HCT116 (cell line): ENCODE measurements at places on chromosomes 7 and 10. TPM values are rescaled to one million over a fixed set of nuclear protein-coding genes. Genes with fewer than 3 reads are reported as not detected.

DNA sequence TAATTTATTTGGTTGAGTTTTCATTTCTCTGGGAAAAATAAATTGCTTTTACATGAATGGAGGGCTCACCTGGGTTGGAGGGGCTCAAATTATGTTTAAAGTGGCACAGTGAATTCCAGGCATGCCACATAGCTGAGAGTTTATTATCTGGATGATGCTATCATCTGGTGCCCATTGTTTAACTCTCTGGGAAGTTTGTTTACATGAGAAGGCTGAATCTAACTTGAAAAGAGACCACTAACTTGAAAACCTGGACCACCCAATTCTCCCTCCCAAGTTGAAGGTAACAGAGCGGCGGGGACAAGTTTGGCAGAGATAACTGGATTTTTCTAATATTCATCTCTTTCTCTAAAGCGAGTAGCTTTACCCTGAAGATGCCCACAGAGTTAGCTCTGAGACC is 321.5 kb upstream of the GHITM start:
- no peak for DNase-seq

DNA sequence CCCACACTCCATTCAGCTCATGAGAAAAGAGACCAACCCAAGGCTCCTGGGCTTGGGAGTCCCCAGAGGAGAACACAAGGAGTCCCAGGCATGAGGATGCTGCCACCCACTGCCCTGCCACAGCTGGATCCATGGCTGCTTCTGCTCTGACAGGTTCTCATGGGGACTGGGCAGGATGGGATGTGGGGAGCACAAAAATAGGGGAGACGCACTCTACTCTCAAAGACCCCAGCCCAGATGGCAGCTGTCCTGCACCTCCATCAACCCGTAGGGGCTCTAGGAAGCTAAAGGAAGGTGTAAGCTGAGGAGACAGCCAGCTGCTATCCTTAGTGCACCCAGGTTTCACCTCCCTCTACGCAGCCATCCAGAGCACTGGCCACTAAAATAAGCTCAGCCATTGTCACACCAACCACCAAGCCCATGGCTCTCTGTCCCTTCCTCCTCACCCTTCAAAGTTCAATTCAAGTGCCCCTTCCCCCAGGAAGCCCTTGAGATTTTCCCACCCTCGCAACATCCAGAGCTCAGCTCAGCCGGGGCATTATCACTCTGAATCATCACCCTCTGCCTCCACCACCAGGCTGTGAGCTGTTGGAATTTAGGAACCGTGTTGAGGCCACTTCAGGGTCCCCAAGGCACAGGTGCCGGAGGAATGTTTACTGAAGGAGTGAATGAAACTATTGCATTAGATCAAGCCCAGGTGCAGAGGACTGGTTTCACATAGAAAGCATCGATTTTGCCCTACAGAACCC is 142.1 kb downstream of the GRID1 start:
- DNase-seq: no peak

- no peak for DNase-seq
These were observed 791.7 kb upstream of the PHF14 start for GRCh38 chr7:10181996-10182395.

- DNase-seq: no peak
These were observed 314.2 kb upstream of the KLF6 start for GRCh38 chr10:4099202-4099601.

- no peak for DNase-seq
These were observed 303.7 kb downstream of the CCDC3 start for GRCh38 chr10:12697764-12698163.

GRCh38 chr7:55369427-55370400 is 4.6 kb downstream of the LANCL2 start:
- no peak for DNase-seq

DNA sequence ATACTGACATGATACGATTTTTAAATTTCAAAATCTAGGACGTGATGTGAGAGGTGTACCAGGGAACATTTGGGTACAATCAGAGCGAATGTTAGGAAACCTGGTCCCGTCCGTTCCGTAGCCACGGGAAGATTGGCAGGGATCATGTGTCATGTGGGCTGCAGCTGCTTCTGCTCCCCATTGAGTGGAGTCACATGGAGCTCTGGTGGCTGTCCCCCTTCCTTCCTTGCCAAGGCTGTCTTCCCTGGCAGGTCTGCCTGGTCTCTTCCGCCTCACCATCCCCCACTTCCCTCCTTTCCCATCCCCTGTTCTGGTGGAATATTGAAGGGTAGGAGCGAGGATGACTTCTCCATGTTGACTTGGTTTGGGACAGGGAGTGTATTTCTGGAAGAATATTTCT is 33.8 kb upstream of the FAM180A start:
- DNase-seq: no peak

- peak; percentile 99 for DNase-seq
These were observed 307.4 kb upstream of the AOAH start for GRCh38 chr7:37031571-37032257.

DNA sequence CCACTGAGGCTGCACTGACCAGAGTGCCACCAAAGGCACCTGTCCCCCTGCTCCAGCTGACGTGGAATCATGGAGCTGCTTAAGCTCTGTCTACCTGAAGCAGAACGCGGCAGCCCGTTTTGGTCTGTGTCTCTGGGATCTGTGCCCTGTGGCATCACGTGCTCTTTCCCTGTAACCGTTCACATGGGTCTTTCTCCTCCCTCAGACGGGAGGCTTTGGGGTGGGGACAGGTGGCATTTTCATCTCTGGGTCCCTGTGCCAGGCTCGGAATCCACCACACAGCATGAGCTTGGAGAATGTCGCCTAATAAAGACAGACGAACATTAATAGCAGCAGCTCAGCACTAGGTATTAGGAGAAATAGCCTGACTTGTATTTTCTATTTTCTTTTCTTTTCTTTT is 1.6 kb upstream of the ADAP1 start:
- DNase-seq: no peak

DNA sequence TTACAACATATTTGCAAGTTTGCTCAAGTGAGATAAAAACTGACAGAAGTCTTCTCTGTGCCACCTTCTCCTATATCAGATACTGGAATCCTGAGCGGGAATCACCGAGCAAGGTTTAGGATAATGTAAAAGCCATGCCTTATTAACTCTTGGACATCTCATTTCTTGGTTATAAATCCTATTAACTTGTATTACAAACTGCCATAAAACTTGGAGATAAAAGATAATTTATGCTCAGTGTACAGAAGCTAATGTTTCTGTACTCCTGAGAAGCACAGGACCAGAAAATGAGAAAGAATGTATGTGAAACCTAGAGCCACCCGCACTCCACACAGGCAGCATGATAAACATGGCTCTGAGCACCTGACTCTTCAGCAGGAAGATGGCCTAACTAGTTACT is 181.2 kb upstream of the NOBOX start:
- no peak for DNase-seq

DNA sequence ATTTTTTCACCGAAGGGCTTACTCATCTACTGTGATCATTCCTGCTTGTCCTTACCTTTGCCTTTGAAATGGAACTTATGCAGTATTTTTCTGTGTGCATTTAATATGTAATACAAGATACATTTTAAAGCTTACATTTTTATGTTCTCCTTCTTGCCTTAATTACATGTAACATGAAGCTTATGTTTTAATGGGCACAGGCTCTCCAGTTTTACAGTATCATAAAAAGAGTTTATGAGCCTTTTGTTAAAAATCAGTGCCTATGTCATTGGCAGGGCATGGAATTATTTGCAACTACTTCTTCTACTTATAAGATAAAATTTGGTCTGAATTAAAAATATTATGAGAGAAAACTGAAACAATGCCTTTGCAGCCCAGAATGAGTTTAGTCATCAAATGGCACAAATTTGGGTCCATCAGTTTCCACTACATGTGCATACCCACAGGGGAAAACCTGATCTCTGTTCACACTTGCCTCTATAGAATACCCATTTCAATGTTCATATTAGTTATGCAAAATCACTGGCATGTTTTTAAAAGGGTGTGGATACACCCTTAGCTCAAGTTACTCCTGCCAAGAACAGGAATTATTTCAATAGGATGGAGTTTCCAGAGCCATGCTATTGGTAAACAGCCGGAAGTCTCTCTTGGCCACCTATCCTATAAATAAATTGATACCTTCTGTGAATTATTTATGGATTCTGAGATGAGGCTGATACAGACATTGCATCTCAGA is 27.9 kb upstream of the WNT16 start:
- no peak for DNase-seq

DNA sequence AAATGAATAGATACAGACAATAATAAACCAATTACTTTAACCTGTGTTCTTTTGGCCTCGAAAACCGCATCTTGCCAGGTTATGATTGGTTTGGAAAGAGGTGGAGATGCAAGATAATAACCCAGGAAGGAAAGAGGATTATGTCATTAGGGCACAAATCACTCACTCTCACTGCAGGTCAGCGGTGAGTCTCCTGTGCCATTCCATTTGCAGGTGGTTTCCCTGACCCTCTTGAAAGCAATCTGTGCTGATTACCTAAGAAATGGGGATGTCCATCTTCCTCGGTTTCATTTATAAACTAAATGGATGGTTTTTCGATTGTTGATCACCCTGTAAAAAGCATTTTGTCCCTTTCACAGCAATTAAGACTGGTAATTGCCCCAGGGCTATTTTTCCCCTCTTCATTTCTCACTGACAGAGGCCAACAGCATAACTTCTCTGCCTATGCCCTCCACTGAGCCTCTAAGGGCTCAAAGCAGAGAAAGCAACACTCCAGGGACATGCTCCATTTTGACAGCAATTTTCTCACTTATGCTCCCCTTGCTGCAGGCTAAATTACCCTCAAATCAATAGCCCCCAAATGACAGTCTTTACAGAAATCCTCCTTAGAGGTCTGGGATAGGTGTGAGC is 257.5 kb downstream of the IPMK start:
- DNase-seq: no peak

DNA sequence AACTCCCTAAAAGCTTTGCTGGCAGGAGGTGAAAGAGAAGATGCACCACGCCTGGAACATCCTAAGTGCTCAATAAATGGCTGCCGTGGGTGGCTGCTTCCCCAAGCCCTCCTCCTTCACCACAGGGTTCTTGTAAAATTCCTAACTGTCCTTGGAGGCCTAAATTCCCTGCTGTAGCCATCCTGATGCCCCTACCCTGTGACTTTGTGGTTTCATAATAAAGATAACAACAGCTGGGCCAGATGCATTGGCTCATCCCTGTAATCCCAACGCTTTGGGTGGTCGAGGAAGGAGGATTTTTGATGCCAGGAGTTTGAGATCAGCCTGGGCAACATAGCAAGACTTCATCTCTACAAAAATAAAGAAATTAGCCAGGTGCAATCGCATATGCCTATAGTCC is 341.8 kb downstream of the ANKRD30A start:
- no peak for DNase-seq

DNA sequence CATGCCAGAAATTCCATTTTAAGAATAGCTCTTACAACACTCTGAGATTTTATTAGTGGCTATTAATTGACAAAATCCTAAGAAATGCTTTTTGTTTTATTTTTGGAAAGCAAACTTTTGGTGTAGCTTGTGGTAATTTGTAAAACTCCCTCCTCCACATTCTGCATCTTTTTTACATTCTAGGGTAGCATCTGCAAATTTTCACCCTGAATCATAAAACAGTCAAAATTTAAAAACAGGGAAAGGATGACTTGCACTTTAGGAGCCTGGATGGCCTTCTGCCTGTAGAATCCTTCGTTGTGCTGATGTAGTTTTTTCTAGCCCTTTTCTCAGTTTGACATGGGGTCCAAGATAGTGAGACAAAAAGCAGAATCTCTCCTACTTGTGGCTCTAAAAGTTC is 316.1 kb downstream of the ADRA2A start:
- no peak for DNase-seq

GRCh38 chr10:14173391-14173705 is 157.4 kb downstream of the FRMD4A start:
- DNase-seq: no peak

- no peak for DNase-seq
These were observed 175.3 kb upstream of the TARP start for GRCh38 chr7:38448584-38449234.

- no peak for DNase-seq
These were observed 237.2 kb upstream of the KAT6B start for GRCh38 chr10:74589226-74589673.

- DNase-seq: no peak
These were observed 423.4 kb upstream of the DPP6 start for GRCh38 chr7:153628825-153629224.

- no peak for DNase-seq
These were observed 264.0 kb downstream of the TCERG1L start for GRCh38 chr10:131047501-131047900.

DNA sequence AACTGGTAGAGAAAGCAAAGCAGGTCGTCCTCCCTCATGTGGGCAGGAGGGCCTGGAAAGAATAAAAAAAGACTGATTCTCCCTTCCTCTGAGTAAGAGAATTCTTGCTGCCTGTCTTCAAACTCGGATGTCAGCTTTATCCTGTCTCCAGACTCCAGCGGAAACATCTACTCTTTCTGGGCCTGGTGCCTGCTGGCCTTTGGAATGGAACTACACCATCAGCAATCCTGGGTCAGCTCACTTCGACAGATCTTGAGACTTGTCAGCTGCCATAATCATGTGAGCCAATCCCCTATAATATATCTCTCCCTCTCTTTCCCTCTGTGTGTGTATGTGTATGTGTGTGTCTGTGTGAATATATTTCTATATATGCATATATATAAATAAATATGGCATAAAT is 411.0 kb upstream of the DPP6 start:
- DNase-seq: no peak

DNA sequence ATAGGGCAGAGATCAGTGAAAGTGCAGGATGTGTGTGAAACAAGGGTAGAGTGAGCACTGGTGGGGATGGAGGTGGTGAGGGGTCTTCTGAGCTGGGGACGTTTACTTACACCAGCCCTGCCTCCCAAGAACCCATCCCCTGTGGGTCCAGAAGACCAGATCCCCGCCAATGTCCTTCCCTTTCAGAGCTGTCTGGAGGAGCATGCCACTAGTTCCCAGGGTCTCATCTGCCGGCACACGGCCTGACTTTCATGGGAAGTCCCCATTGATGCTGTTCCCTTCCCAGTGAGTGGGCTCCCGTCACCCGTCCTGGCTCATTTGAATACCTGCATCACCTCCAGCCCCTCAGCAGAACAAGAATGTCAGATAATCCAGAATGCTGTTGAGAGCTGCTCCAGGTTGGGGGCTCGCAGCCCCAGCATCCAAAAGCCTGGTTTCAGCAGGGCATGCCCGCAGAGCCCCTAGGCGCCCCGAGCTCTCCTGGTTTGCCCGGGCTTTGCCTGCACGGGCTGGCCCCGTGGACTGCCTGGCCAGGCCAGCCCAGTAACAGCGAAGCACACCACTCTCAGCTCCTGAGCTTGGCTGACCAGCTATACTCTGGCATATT is 246.7 kb downstream of the MGMT start:
- DNase-seq: no peak

The TMEM184A gene
- 34.8 TPM for total RNA-seq

The FGFR2 gene
- 19.7 TPM for total RNA-seq

The SPDYE1 gene
- total RNA-seq: not detected

The GNAI1 gene
- total RNA-seq: 148 TPM

The ERLIN1 gene
- total RNA-seq: 64.5 TPM

The C10orf71 gene
- not detected for total RNA-seq

The STRA8 gene
- total RNA-seq: not detected

The GRID1 gene
- total RNA-seq: 5.6 TPM

The ZNF727 gene
- not detected for total RNA-seq

The CYP26C1 gene
- 0.07 TPM for total RNA-seq

The PRXL2A gene
- total RNA-seq: 4.9 TPM

The TMEM26 gene
- not detected for total RNA-seq
